ENCODE measurements at places on chromosomes 3 and 15.

GRCh38 chr3:43155464-43156121 lies 49.7 kb upstream of the POMGNT2 start:
- DNase-seq = peak; percentile 84

DNA sequence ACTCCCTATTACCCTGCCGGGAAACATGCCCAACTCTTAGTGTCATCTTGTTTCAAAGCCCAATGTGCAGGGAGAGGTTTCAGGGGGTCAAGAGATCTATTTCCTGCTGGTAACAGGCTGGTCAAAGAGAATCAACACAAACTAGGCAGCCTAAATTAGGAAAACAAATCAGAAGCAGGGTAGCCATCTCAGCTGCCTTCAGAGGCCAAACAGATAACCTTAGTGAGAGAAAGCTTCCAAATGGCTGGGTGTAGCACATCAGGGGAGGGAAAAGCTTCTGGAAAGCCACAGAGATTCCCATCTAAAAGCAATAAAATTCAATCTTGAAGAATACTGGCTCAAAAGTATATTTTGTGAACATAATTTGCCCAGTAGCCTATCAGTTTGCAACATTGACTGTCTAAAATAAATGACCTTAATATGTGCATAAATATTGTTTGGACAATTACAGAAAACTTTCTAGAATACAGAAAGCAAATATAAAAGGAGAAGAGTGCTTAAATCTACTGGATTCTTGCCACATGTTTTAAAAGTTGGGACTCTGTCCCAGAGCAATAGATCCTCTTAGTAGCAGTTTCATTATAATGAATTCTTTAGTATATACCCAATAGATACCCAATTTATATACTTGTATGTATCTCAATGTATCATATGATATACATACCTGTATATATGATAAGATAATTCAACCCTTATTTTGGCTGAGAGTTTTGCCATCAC lies 371.9 kb upstream of the RARB start:
- no peak for DNase-seq

DNA sequence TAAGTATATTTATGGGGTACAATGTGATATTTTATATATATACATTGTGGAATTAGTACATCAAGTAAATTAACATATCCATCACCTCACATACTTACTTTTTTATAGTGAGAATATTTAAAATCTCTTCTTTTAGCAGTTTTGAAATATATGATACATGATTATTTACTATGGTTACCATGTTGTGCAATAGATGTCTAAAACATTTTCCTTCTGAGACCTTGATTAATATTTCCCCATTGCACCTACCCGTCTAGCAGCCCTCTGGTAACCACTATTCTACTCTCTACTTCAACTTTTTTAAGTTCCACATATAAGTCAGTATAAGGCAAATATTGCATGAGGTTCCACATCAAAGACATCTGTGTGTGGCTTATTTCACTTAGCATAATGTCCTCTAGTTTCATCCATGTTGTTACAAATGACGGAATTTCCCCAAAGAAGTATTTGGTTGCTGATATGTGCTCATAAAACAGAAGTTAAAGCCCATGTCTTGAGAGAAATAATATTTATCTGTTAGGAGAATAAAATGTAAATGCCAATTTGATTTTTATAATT lies 29.6 kb upstream of the NFKBIZ start:
- DNase-seq = no peak

DNA sequence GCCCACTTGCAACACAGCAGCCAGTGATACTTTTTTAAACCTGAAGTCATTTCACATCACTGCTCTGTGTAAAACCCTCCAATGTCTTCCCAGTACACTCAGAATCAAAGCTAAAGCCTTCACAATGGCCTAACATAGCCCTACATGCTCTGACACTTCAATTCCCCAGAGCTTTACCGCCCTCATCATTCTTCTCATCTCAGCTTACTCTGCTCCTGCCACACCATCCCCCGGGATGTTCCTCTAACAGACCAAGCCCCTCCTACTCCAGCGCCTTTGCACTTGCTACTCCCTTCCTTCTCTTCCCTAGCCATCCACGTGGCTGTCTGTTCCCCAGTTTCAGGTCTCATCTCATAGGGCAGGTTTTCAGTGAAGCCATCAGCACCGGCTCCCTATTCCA lies 194.0 kb downstream of the SSR3 start:
- no peak for DNase-seq

DNA sequence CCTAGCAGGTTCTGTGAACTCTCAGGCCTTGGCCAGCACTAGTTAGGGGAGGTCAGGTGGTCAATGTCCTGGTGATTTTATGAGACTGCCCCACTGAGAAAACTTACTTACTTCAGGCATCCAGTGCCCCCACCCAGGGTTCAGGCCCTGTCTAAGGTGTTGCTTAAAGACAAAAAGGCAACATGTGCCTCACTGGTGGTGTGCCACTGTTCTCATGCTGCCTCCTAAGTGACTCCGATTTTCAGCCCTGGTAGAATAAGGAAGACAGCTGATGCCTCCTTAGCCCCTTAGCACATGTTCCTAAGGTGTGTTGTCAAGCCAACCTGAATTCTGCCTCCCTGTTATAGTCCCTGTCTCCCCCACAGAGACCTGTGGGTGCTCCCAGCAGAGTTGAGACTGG lies 5.3 kb downstream of the RBM15B start:
- no peak for DNase-seq

GRCh38 chr15:92402751-92403150 lies 9.1 kb downstream of the ST8SIA2 start:
- no peak for DNase-seq

DNA sequence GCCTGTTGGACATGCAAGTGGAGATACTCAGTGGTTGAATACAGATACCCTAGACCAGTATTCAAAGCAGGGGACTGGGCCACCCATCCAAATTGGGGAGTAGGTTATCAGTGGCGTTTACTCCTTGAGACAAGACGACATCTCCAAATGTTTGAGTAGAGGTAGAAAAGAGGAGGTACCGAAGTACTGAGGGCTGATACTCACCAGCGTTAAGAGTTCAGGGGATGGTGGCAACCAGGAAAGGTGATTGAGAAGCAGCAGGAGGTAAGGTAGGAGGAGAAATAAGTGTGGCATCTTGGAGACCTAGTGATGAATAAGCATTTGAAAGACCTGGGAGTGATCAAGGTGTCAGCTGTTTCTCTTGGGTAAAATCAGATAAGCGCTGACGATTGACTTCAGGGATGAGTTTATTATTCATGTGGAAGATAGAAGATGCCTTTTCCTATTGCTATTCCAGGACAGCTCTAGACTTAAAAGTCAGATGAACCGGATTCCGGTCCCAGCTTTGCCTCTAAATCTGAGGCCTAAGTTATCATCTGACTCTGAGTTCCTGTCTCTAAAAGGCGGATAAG lies 96.3 kb downstream of the GHSR start:
- no peak for DNase-seq

- peak; percentile 6 for DNase-seq
Observed at GRCh38 chr3:143016321-143016972, 15.1 kb downstream of the U2SURP start.

GRCh38 chr3:28386049-28386448 lies 37.4 kb upstream of the AZI2 start:
- DNase-seq = no peak

- DNase-seq = no peak
Observed at GRCh38 chr3:37542772-37543449, 318.8 kb upstream of the CTDSPL start.

DNA sequence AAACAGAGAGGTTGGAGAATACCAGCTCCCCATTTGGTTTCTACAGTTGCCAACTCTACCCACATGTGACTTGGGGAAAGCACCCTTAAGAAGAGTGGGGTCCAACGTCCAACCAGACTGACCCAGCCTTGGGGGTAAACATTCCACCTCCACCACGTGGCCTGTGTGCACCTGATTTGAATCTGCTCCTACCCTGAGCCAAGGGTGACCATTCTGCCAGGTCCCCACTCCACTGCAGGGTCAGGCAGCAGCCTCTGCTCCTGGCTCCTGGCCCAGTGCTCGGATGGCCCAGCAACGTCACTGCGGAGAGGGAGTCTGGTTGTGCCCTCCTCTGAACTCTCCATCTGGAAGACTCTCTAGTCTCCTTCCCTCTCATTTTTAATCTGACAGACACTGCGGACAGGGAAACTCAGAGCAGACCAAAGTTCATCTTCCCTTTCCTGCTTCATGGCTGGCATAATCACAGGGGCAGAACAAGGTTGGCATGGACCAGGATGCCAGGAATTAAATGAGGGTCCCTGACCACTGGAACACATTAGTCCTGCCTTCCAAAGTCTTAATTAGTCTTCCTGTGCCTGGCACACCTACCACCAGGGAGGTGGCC lies 29.4 kb downstream of the FHIT start:
- no peak for DNase-seq

DNA sequence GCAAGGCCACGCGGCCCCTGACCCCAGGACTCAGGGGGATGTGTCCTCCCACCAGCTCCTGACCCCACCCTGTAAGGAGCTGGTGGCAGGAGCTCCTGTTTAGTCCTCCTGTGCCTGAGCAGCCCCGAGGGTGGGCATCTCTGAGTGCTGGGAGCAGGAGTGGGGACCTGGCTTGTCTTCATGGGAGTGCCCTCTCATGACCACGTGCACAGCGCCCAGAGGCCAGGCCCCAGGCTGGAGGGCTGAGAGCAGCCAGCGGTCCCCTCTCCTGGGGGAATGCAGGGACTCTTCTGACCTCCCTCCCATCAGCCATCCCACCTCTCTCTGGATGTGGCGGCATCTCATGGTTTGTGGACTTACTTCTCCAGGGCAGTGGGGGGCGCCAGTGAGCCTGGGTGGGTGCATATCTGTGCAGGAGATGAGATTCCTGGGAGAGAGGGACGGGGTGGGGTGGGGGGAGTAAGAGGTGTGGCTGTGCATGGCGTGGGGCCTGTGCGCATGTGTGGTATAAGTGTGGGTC lies 205.6 kb downstream of the TBC1D2B start:
- DNase-seq = peak; percentile 44

DNA sequence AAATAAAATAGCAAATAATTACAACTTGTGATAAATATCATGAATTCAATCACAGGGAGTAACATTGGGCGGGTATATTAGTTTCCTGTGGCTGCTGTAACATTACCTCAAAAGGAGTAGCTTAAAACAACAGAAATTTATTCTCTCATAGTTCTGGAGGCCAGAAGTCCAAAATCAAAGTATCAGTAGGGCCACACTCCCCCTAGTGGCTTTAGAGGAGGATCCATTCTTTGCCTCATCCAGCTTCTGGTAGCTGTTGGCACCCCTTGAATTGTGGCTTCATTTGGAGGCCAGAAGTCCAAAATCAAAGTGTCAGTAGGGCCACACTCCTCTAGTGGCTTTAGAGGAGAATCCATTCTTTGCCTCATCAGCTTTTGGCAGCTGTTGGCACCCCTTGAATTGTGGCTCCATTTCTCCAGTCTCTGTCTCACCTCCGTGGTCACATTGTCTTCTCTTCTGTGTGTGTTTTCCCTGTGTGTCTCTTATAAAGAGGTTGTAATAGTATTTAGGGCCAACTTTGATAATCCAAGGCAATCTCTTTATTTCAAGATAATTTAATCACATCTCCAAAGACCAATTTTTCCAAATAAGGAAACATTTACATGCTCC lies 3.1 kb upstream of the CFAP20DC start:
- peak; percentile 63 for DNase-seq

DNA sequence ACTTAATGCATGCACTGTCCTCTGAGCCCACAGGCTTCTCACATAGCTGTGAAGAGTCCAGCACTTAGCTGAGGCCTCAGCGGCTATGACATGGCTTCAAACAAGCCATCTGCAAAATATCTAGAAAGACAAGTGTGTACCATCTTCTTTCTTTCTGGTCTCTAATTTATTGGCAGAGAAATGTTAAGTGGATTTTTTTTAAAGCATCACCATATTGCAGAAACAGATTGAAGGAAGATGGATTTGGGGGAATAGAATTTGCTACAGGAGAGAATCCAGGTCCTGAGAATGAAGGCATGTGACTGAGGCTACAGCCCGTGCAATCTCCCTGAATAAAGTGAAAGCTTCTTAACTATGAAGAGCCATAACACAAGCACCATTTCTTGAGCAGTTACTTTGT lies 567.3 kb downstream of the PDCD6IP start:
- DNase-seq = no peak

- DNase-seq = no peak
Observed at GRCh38 chr3:195708626-195709481, 11.9 kb upstream of the MUC20 start.

GRCh38 chr3:34261001-34261385 lies 462.6 kb downstream of the PDCD6IP start:
- DNase-seq = no peak

DNA sequence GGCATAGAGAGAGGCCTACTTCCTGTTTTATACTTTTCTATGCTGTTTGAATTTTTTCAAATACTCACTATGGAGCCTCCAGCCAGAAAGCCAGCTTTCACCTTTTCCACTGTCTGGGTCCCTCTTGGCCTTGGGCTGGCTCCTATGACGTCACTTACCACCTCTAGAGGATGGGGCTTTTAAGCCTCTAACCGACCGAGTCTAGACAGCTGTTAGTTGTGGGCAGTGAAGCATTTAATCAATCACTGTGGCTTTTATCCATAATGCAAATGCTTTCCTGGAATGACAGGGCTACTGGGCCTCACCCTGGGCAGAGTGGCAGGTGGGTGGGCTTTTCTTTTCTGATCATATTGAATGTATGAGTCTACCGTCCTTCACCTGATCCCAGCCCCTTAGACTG lies 61.9 kb downstream of the LRRK1 start:
- no peak for DNase-seq

DNA sequence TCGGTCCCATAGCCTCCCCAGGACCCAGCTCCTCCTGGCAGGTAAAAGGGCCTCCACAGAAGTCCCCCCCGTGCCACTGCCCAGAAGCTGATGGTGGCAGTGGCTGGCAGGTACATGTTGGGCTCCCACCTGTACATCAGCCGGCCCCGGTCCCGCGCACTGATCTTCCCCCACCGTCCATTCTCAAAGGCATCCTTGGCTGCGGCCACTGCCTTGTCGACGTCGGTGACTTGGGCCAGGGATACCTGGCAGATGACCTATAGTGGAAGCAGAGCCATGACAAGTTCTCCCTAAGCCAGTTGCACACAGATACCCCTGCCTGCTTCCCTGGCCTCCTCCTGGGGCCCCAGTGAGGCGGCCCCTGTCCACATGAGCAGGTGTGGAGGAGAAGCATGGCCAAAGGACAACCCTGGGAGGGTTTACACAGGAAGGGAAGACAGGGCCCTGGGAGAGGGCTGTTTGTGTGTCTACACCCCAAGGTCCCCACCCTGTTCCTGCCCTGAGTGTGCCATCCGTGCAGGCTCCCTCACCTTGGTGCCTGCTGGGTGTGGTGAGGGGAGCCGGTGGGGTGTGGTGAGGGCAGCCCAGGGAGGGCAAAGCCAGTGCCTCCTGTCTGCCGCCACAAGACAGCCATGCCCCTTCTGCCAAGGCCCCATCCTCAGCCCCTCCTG lies 44.8 kb downstream of the ALDH1L1 start:
- DNase-seq = no peak

- no peak for DNase-seq
Observed at GRCh38 chr3:40911928-40912327, 287.4 kb upstream of the CTNNB1 start.

GRCh38 chr3:22969276-22969675 lies 233.9 kb upstream of the UBE2E2 start:
- no peak for DNase-seq

GRCh38 chr3:168459226-168459784 lies 363.6 kb upstream of the GOLIM4 start:
- no peak for DNase-seq

- DNase-seq = no peak
Observed at GRCh38 chr15:68031404-68031803, 22.7 kb upstream of the PIAS1 start.

GRCh38 chr15:67135494-67135893 lies 70.1 kb downstream of the SMAD3 start:
- no peak for DNase-seq
